ENCODE measurements at places on chromosomes 2 and 18.

DNA sequence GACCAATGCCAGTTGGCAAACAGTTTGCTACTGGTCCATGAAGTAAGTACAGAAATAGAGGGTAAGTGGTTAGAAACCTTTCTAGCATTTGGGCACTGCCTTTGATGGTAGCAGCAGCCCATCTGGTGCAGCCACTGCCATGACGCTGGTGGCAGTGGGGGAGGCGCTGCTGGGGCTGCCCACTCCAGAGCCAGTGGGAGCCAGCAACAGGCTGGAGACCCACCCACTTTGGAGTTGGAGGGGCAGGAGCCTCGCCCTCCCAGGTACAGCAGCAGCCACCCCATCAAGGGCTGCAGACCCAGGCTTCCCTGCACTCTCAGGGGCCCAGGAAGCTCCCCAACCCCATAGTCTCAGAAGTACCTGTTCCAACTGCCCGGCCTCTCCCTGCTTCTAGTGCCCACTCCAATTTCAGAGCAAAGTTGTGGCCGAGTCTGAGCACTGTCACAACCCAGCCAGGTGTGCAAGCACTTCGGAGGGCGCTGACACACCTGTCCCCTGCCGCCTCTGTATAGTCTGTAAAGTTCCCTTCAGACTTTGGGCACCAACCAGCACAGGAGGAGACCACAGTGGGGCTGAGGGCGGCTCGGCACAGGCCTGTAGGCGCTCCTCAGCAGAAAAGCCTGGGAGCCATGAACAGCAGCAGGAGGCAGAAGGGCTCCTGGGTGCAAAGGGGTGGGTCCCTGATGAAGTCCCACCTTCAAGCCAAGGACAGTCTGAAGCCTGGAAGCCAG, 125.6 kb upstream of the CCDC150 start:
- no peak for DNase-seq

GRCh38 chr2:108533832-108534583, at the start of gene LIMS1:
TSS of gene LIMS1 (plus strand) at chr2:108534470. CDS start at chr2:108534563, 93 bp downstream.
- DNase-seq: peak; percentile 96

- DNase-seq: no peak
These were observed 114.9 kb downstream of the SPP2 start for GRCh38 chr2:234165421-234165820.

GRCh38 chr18:23719634-23720201, 30.5 kb downstream of the LAMA3 start:
- peak; percentile 57 for DNase-seq

GRCh38 chr2:105449076-105449475, 50.2 kb upstream of the FHL2 start:
- no peak for DNase-seq

- DNase-seq: peak; percentile 14
These were observed 413.0 kb upstream of the RAB12 start for GRCh38 chr18:8196238-8196637.

DNA sequence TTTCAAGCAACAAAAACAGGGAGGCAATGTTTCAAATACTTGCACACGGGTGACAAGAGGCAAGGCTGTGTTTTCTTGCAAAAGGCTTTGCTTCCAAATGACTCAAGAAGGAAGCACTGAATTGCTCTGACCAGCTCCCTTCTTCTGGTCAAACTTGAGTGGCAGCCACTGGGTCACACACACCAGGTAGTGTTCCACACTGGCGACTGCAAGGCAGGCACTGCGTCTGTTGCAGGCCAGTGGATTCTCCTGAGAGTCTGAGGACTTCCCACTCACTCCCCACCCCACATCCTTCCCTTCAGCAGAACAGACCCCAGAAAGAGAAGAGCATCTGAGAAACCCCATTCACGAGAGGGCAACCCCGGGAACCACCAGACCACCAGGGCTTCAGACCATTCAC, 19.8 kb downstream of the PARD6G start:
- no peak for DNase-seq

DNA sequence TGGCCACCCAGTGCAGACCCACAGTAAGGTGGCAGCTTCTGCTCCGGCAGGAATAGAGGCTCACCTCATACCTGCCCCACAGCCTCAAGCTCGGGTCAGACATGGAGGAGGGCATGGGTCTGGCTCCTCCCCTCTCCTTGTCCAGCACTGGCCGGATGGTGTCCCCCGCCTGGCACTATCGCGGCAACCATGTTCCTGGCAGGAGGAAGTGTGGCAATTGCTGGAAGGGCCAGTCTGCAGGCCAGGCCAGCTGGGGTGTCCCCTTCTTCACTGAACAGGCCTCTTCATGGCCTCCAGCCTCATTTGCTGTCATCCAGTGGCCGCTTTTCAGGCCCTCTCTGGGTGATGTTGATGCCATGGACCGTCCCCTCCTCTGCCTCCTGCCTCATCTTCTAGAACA, 41.4 kb upstream of the SMAD7 start:
- no peak for DNase-seq

GRCh38 chr18:49096021-49096420, 145.3 kb upstream of the SMAD7 start:
- no peak for DNase-seq

DNA sequence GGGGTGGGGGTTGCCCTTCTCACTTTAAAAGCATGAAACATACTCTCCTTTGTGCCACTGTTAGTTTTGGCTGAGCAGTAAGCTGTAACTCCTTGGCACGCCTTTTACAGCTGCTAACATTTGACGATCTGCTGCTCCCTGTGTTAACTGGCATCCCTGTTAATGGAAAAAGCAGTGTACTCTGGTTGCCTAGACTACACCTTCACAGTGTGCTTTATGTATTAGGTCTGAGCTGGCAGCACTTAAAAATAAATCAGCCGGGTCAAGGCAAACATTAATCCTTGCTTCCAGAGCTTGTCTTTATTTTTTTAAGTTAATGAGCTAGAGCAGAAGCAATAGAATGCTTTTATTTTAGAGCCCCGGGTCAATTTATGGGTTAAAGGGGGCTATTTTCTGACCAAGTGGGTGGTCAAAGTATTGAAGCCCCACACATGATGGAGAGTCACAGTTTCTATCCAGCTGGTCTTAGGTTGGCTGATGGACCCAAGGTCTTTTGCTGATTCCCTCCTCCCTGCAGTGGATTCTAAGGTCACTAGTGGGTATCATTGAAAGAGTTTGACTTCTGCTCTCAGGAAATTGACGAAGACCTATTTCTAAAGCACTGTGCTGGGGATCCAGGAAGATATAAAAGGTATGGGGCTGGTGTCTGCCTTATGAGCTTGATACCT, 54.5 kb downstream of the CFAP221 start:
- DNase-seq: peak; percentile 90

GRCh38 chr2:70328921-70329561, 27.2 kb upstream of the FAM136A start:
- DNase-seq: no peak

DNA sequence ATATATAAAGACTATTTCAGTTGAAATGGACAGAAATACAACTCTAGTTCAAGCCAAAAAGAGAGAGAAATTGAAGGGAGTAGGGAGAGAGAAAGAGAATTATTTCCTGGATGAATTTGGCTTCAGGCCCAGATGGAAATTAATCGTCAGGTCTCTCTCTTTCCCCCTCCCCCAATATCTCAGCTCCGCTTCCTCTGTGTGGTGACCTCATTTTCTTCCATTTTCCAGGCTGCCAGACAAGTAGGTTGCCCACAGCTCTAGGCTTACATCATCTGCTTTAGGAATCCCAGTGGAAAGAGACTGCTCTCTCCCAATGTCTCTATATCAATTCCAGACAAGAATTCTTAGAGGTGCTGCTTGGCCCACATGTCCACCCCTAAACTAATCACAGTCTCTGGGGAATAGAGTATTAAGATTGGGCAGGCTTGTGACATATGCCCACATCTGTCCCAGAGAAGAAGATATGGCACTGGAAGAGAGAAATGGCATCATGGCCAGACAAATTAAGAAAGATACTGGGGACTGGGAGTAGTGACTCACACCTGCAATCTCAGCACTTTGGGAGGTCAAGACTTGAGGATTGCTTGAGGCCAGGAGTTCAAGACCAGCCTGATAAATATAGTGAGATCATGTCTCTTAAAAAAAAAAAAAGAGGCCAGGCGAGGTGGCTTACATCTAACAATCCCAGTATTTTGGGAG, 37.2 kb upstream of the CFAP36 start:
- DNase-seq: peak; percentile 86

- no peak for DNase-seq
These were observed 25.9 kb downstream of the ENOSF1 start for GRCh38 chr18:686339-687111.

GRCh38 chr18:63311118-63312018, 8.2 kb downstream of the BCL2 start:
- peak; percentile 49 for DNase-seq

GRCh38 chr2:97919858-97920257, 75.9 kb downstream of the TMEM131 start:
- DNase-seq: no peak

GRCh38 chr2:189109921-189110397, 69.6 kb downstream of the COL5A2 start:
- no peak for DNase-seq

DNA sequence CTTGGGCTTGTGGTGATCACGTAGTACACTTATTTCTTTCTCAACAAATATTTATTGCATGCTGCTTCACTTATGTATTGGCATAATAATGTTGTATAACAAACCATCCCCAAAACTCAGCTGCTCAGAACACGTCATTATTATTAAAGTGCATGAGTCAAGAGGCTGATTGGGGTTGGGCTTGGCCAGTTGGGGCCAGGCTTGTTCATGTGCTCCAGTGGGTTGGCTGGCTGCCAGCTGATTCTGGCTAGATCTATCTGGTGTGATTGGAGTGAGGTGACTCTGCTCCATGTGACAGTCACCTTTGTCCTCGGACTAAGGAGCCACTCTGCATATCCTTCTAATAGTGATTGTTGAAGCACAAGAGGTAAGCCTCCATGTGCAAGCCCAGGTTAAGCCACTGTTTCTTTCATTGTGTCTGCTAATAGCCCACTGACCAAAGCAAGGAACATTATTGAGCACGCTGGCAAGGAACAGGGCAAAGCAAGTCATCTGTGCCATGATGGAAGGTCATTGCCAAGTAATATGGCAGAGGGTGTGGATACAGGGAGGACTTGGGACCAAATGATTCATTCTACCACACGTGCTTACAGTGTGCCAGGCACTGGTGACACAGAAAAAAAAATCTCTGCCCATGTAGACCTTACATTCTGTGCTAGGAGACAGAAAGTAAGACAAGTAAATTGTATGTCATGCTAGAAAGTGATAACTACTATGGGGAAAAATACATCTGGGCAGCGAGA, 63.3 kb upstream of the TMEM182 start:
- DNase-seq: no peak

DNA sequence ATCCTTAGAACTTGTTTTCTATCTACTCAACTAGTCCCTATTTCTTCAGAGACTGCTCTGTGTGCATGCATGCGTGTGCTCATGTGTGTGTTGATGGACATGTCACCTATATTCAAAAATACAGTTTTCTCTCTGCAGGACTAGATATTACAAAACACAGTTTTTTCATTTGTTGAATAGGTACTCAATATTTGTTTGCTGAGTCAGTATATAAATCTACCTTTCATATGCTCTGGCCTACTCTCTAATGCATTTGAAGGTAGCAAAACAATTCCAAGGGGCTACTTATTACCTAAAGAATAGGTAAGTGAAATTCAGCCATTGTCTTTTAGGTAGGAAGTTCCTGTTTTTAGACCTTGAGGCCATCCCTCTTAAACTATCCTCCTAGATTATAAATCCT, 8.6 kb upstream of the UBE2E3 start:
- no peak for DNase-seq
